ENCODE measurements at places on chromosomes 5 and 9.

DNA sequence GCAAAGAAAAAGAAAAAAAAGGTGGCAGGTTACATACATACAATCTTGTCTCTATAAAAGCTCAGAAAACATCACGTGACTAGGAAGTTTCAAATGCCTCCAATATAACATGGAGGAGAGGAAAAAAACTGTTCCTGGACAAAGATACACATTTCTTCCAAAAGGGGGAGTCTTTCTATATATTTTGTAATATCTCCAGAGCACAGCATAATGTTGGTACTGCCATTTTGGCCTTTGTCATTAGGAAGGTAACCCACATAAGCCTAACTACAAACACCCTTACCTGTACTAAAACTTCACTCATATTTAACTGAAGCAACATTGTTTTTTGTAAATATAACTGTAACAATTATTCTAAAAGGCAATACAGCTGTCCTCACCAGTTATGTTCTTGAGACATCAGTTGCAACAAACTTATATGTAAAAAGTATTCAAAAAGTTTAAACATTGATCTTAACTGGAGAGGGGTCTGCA lies 1.2 kb upstream of the BTF3 start:
- DNase-seq: peak; percentile 39

DNA sequence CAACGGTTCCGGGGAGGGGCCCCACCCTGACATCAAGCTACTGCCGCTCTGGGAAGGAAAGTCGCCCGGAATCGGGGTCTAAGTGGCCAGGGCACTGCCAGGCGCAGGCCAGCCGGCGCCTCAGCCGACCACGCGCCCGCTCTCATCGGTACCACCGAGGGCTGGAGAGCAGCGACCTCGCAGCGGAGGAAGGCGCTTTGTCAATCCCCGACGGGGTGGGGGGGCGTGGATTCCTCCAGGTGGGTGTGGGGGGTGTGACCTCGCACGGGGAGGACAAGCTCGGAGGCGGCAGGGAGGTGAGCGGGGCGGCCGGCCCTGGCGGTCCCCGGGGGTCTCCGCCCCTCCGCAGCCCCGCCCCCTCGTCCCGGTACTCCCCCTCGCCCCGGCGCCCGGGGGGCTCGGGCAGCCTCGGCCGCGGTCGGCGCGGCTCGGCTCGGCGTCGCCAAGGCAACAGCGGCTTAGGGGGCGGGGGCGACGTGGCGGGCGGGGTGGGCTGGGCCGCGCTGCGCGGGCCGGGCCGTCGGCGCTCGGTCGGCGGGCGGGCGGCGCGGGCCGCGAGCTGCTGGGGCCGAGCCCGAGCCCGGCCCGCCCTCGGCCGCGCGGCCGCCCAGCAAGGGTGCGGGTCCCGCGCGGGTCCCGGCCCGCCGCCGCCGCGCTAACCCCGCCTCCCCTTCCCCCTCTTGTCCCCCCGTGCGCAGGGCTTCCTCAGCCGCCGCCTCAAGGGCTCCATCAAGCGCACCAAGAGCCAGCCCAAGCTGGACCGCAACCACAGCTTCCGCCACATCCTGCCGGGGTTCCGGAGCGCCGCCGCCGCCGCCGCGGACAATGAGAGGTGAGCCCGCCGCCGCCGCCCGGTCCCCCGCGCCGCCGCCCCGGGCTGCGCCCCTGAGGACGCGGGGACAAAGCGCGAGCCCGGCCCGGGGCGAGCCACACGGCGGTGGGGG lies 47.5 kb downstream of the DAB2IP start:
- peak; percentile 6 for DNase-seq

GRCh38 chr5:134020188-134020587 lies 15.4 kb upstream of the VDAC1 start:
- DNase-seq: no peak

GRCh38 chr9:132201139-132201538 lies 39.3 kb downstream of the NTNG2 start:
- DNase-seq: no peak

GRCh38 chr5:35393901-35394300 lies 163.6 kb upstream of the PRLR start:
- DNase-seq: peak; percentile 69

DNA sequence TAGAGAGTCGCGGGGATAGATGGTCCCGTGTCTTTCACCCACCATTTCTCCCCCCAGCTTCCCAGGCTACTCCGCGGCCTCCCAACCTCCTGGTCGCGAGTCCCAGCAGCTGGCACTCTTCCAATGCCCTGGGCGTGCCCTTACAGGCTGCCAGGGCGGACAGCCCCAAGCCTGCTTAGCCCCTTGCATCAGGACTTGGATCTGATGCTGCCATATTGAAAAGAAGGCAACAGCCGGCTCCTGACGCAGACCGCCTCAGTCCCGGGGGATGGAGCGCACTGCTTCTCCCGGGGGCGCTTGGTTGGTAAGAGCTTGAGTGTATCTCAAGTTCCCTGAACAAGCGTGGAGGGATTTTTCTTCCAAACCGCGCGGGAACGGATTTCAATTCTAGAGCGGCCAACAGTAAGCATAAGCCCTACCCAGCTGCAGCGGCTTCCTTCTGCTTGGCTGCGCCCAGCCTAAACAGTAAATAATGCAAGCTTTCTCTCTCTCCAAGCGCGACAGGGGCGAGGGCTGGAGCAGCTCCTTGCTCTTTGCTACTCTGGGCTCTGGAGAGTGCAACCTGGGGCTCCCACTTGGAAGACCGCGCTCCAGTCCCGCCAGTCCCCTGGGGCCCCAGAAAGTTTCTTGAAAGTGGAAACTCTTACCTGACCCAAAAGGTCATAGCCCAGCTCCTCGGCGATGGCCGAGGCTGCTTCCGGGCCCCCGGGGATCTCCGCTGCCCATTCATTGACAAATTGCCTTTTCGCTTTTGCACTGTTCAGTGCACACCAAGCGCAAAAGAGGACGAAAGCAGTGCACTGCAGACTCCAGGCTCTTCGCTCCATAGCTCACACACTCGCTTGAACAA lies 607 bp downstream of the PCSK1 start:
- no peak for DNase-seq

DNA sequence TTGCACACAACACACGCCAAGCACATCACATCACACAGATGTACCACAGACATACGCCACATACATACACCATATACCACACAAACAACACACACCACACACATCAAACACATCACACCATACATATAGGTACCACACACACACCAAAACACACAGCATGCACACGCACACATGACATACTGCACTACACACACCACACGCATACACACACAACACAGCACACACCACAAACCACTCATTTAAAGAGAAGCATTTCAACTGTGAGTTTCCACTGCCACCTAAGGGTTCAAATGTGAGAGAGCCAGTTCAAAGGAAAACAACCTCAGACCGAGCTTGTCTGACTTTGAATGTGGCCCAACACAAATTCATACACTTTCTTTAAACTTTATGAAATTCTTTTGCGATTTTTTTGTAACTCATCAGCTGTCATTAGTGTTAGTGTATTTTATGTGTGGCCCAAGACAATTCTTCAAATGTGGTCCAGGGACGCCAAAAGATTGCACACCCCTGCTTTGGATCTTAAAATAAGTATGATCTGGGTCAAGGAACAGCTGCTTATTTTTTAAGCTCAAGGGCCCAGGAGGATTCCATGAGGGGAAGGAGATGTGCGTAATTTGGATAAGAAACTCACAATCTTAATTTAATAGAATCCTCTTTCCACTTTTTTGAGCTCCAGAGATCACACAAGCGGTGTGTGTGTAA lies 494.6 kb downstream of the GADD45G start:
- peak; percentile 48 for DNase-seq

DNA sequence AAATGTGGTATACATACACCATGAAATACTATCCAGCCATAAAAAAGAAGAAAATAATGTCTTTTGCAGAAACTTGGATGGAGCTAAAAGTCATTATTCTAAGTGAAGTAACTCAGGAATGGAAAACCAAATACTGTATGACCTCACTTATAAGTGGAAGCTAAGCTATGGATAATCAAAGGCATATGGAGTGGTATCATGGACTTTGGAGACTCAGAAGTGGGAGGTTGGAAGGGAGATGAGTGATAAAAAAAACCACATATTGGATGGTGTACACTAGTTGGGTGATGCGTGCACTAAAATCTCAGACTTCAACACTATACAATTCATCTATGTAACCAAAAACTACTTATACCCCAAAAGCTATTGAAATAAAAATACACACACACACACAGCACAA lies 24.5 kb downstream of the ADAMTS12 start:
- DNase-seq: no peak

Data from inflammatory macrophage treated with lipopolysaccharide for 4 hours (primary cell).